ENCODE measurements at places on chromosomes 4 and X.

DNA sequence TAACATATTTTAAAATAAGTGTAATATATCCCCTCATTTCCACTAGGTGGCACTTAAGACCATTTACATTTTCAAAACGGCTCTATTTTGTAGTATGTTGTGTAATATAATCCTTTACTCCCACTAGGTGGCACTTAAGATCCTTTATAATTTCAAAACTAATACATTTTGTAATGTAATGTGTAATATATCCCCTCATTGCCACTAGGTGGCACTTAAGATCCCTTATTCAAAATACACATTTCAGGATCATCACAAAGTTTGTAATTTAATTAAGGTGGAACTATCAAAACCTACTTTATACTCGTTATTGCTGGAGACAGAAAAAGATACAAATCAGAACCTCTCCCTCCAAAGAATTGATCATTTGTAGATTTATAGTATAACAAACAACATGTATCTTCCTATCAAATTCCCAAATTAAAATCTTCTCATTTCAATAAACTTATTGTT lies 132.5 kb downstream of the ARHGAP6 start:
- DNase-seq, result peak; percentile 11

DNA sequence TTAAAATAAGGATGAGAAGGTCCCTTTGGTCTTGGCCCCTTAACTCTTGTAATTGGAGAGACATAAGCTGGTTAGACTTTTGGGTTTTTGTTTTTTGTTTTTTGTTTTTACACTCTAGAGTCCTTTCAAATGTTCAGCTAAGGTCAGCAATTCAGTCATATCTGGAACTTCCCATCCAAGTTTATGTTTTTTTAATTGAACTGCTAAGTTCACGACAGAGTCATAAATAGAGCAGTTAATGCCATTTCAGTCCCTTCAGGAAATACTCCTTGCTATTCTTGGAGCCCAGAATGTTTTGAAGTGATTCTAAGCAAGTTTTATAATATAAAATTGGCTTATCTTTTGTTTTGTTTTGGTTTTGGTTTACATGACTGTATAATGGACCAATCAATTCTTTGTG lies 329.4 kb upstream of the PABPC4L start:
- no peak for DNase-seq

GRCh38 chr4:95984081-95984480 lies 144.2 kb downstream of the PDHA2 start:
- no peak for DNase-seq

- DNase-seq, result no peak
Observed at GRCh38 chrX:115712484-115712883, 151.5 kb downstream of the PLS3 start.

GRCh38 chr4:26884026-26884425 lies 23.4 kb downstream of the STIM2 start:
- no peak for DNase-seq

Data from Daoy (cell line).